ENCODE measurements at places on chromosomes 2 and 18. TPM values are rescaled to one million over a fixed set of nuclear protein-coding genes. Genes with fewer than 3 reads are reported as not detected.

Gene FKBP1B
- 4.1 TPM for total RNA-seq

Gene OSBPL1A
- 46.6 TPM for total RNA-seq

Gene XIRP2
- total RNA-seq: not detected

Gene ALK
- not detected for total RNA-seq

Gene ZNF236
- total RNA-seq: 14.2 TPM

Gene NXPH2
- not detected for total RNA-seq

Gene GREB1L
- total RNA-seq: under 0.01 TPM

Gene LYPD6
- 0.52 TPM for total RNA-seq

Gene ABCG8
- total RNA-seq: not detected

Gene DPYSL5
- total RNA-seq: not detected

Gene AMER3
- total RNA-seq: not detected

Gene ACTG2
- 0.11 TPM for total RNA-seq

Gene MYO7B
- total RNA-seq: 0.13 TPM

Gene TMEM169
- total RNA-seq: 0.22 TPM

Gene IL37
- total RNA-seq: not detected

Gene DUSP19
- 3.5 TPM for total RNA-seq

Gene RNU2-63P
- not detected for total RNA-seq

Gene ANKRD30BL
- not detected for total RNA-seq

Gene TNFRSF11A
- total RNA-seq: under 0.01 TPM

Gene NCL
- total RNA-seq: 164 TPM

Gene FSHR
- total RNA-seq: 0.11 TPM

Gene RGPD4
- under 0.01 TPM for total RNA-seq

Gene SH2D6
- total RNA-seq: 0.43 TPM

Gene CNDP1
- total RNA-seq: 0.11 TPM

Gene SFT2D3
- total RNA-seq: 6.0 TPM

Gene CFC1
- not detected for total RNA-seq

Gene MYL1
- total RNA-seq: 0.39 TPM

Gene SLC9A2
- total RNA-seq: not detected

Gene SERPINB11
- total RNA-seq: not detected

Gene REG3A
- total RNA-seq: not detected

Gene PRKAG3
- 0.11 TPM for total RNA-seq

Gene IL36B
- total RNA-seq: not detected

Gene PMAIP1
- total RNA-seq: 11.3 TPM

Gene CHRNG
- total RNA-seq: not detected

Gene TMEM178A
- 1.7 TPM for total RNA-seq

Gene SNRNP200
- 43.0 TPM for total RNA-seq

Gene ALKAL2
- total RNA-seq: 0.22 TPM

Gene ZNF892
- 8.2 TPM for total RNA-seq

Gene GRHL1
- 0.78 TPM for total RNA-seq

Gene SGO2
- 11.8 TPM for total RNA-seq

Gene CRIM1
- total RNA-seq: 531 TPM

Gene MC4R
- not detected for total RNA-seq

Gene DPP4
- total RNA-seq: 81.0 TPM

Gene CTDP1
- total RNA-seq: 20.6 TPM

Gene CPLX4
- total RNA-seq: not detected

Gene KCNJ13
- total RNA-seq: under 0.01 TPM

Gene TFPI
- 126 TPM for total RNA-seq

Gene RAPGEF4
- total RNA-seq: 1.3 TPM
